Osteocyte (in vitro differentiated cells): ENCODE measurements at places on chromosomes 6 and 20. TPM values are rescaled to one million over a fixed set of nuclear protein-coding genes. Genes with fewer than 3 reads are reported as not detected.

The COL19A1 gene
- total RNA-seq: not detected in 2 replicates

The BTN1A1 gene
- not detected in 2 replicates for total RNA-seq

The TBXT gene
- not detected in 2 replicates for total RNA-seq

The SNRNP48 gene
- total RNA-seq: 12.1 and 14.3 TPM in 2 replicates

The CENPQ gene
- 3.9 and 4.6 TPM in 2 replicates for total RNA-seq

The ARMC2 gene
- total RNA-seq: 7.6 and 8.3 TPM in 2 replicates

The FOXC1 gene
- total RNA-seq: 106 and 108 TPM in 2 replicates

The C6orf52 gene
- 0.73 and 0.84 TPM in 2 replicates for total RNA-seq

The NKAIN4 gene
- total RNA-seq: 0.62 TPM in 1 of 2 replicates, not detected in the other
